Hindlimb muscle (tissue), 1 donor: ENCODE measurements at places on chromosomes 13 and 19.

- no peak for DNase-seq
These were observed 239.0 kb downstream of the GGACT start for GRCh38 chr13:100349594-100349993.

DNA sequence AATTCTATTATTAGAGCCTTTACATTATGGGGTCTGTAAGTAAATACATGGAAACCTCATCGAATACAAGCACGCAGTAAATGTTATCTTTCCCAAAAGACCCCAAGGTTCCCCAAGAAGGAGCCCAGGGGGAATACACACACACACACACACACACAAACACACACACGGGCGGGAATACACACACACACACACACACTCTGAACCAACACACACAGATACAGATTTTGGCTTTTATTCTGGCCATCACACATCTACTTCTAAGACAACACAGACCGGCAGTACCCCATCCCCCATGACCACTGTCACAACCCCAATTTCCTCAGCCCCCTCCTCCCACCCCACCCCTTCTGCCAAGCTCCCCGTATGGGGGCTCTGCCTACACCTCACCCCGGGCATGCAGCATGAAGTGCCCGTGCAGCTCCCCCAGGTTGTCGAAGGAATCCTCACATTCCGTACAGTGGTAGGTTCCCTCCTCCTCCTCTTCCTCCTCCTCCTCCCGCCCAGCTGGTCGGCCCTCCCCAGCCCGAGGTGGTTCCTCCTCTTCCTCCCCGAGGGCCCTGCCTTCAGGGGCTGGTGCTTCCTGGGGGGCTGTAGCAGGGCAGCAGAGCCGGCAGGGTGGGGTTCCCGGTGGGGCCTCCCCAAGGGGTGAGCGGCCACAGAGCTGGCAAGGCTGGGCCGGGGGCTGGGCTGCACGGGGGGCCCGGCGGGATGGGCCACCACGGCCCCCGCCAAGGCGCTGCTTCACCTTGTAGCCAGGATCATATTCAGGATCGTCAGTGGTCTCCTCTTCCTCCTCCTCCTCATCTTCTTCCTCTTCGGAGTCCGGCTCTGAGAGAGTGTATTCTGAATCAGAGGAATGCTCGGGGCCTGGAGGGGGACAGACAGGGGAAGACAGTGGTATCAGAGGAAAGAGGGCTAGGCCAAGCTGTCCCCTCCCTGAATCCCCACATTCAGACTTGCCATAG, 4.4 kb upstream of the SRRM5 start:
- DNase-seq = no peak

DNA sequence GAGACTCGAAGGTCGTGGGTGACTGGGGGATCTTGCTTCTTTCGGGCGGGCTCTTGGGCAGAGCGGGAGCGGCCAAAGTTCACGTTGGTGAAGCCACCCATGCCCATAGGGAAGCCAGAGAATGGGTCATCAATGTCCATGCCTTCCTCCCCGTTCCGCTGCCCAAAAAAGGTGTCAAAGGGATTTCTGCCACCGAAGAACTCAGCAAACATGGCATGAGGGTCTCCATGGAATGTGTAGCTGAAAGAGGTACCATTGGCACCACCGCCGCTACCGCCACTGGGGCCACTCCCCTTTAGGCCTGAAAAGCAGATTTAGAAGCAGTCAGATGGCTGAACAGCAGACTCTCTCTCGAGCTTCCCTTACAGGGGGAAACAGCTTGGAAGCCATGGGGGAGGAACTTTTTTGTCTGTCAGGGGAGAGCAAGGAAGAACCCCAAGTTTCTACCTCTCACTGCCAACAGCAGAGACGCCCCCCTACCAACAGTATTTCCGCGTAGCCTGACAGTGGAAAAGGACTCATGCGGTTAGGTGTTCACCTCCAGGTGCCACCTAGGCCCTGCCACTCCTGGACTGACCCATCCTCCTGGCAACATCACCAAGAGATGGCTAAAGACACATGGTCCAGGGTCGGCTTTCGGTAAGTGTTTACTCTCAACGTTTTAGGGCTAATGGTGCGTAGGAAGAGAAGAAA, 1.3 kb downstream of the DNAJB1 start:
- DNase-seq = no peak

DNA sequence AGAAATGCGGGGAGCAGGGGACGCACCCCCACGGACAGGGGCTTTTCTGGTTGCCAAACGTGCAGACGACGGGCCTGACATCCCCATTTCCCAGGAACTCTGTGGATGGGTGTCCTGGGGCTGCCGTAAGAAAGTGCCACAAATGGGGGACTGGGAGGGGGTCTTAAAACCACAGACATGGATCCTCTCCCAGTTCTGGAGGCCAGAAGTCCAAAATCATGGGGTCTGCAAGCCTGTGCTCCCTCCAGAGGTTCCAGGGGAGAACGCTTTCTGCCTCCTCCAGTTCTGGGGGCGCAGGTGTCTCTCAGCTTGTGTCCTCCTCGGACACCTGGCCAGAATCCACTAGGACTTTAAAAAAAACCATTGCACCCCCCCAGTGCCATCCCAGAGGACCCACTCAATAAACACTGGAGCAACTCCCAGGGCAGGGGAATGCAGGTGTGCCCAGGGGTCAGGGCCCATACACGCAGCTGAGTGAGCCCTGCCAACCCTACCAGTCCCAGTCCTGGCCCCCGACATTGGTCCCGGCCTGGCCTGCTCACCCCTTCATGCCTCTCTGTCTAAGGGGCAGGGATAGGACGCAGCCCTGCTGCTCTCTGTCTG, 103.9 kb downstream of the GADD45B start:
- no peak for DNase-seq
